NCI-H345 (cell line): ENCODE measurements at places on chromosomes 3 and 15.

DNA sequence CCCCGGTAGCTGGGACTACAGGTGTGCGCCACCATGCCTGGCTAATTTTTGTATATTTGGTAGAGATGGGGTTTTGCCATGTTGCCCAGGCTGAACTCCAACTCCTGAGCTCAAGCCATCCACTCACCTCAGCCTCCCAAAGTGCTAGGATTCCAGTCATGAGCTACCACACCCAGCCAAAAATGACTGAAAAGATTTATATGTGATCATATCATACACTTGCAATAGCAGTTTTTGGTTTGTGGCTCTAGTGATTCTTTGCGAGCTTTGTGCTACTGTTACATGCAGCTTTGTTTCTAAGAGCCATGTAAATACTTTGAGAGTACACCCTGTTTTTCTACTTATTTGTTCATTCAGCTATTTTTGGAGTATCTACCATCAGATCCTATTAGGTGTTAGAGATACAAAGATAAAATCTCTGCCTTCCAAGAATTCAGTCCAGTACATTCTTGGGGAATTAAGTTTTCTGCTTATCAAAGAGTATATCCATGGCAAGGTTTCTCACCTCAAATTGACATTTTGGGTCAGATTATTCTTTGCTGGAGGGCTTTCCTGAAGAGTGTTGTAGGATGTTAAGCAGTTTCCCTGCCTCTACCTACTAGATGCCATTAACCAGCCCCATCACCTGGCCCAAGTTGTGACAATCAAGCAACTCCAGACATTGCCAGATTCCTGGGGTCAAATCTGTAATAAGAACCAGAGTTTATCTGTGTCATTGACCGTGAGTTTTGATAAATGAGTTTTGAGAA, 15.0 kb downstream of the SNAP23 start:
- DNase-seq = no peak

DNA sequence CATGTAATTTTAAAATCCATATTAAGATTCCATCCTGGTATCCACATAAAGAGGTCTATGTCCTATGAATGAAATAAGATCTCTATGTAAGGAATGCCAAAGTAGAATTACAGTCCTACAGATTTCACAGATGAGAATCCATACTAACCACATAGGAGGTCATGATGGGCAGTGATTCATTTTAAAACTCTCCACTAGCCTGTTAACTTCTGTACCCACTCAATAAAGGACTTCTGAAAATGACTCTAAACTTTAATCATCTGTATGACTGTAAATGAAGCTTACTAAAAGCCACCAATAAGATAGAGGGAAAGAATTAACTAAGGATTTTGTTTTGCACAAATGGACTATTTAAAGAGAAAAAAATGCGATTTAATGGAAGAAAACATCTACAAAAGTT, 28.7 kb downstream of the MORC1 start:
- no peak for DNase-seq

GRCh38 chr3:24853685-24854490, 359.2 kb upstream of the THRB start:
- DNase-seq = no peak

DNA sequence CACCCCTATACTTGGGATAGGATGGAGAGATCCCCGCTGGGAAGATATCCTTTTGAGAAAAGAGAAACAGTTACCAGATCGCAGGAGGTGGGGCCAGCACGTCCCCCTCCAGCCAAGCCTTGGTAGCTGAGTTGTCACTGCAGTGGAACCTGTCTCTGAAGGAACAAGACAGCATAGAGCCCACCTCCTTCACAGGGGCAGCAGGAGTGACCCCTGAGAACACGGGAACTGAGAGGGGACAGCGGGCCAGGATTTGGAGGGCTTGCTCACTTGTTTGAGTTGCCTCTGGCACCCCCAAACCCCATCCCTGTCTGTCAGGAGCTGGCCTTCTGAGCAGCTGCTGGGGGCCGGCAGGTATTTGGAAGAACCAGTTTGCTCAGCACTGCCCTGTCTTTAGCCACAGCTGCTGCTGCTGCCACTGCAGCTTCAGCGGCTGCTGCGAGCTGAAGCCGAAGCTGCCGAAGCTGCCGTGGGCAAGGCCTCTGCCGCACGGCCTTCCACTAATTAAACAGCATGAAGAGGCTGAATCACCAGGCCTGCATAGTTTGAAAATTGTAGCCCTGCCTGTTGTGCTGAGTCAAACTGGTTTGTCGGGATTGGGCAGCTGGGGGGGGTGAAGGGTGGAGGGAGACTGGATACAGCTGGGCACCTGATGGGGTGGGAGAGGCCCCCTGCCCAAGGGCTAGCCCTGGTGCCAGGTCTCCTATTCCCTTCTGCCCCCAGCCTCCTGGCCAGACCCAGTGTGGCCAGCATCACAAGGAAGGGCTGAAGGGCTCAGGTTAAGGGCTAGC, 4.0 kb downstream of the EPHB3 start:
- peak; percentile 45 for DNase-seq

DNA sequence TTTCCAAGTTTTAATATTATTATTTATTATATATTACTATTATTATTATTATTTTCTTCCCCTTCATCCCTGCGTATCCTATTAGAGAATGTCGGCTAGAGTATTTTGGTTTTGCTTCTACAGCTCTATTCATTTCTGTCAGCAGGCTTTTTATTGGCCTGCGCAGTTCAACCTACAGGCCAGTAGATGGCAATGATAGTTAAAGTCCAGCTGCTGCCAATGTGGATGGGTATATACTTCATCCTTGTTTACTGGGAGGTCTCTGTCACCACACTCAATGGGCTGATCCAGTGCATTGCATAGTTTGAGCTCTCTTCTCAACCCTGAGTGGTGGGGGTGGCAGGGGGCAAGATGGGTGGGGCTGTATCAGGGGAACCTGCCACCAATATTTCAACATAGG, 799.8 kb downstream of the NSUN3 start:
- no peak for DNase-seq

- no peak for DNase-seq
These were observed 11.4 kb downstream of the LMOD3 start for GRCh38 chr3:69110941-69111546.

DNA sequence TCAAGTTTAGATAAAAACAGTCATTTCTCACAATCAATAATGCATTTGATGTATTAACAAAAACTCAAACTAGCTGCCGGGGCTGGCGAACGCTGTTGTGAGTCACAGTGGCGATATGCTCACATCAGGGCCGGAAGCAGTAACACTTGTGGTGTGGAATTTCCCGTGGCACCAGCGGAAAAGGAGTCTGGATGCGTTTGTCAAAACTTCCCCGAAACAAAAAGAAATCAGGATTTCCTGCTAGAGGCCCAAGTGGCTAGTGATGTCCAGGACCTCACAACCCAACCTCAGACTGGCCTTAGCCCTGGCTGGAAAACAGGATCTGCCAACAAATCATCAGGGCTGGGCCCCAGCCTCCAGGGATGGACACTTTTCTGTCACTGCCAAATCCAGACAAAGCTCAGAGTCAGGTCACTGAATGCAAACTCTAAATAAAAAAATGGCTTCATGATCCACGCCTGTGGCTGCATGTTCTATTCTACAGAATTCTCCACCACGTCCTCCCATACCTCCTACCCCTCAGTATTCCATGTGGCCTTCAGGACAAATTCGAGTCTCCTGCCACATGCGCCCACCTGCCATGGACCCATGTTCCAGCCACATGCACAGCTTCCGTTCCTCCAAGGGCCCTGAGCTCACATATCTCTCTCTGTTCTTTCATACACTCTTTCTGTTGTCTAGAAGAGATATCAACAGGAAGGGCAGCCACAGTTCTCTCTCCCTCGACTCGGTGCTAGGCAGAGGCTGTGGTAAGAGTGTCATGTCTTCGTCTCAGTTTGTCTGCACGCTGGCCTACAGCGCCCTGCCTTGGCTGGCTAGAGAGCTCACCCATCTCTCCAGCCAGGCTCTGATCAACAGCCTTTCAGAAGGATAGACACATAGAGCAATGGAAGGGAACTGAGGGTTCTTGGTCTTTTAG, 35.4 kb downstream of the EHD4 start:
- DNase-seq = no peak

- DNase-seq = no peak
These were observed 25.9 kb downstream of the LRRC3B start for GRCh38 chr3:26648461-26648860.

DNA sequence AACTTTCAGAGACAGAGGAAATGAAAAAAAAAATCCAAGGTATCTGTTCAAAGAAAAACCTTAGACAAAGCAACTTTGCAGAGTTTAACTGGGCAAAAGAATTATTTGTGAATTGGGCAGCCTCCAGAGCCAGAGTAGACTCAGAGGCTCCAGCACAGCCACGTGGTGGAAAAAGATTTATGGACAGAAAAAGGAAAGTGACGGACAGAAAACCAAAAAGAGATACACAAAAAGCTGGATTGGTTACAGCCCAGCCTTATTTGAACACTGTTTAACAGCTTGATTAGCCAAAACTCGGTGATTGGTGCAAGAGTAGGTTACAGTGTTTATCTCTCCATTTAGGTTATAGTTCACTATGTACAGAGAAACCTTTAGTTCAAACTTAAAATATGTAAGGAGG, 23.7 kb upstream of the GPD1L start:
- DNase-seq = no peak

DNA sequence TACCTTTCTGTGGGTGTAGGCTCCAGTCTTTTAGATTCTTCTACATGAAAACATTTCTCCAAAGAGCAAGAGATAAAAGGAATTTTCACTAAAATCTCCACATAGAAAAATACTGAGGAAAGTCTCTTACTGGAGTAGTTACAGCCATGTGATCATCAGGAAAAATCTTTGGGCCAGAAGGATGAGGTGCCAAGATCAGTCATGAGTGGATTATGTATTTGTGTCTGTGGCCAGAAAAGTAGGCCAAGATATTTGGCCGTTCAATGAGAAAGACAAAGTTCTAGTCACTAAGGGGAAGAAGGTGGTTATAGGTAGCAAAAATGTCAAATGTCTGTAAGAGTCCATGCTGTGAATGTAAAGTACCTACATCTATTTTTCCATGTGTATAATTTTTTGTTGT, 339.3 kb downstream of the NSUN3 start:
- no peak for DNase-seq

- no peak for DNase-seq
These were observed 222.8 kb downstream of the FOXP1 start for GRCh38 chr3:71360764-71361163.

DNA sequence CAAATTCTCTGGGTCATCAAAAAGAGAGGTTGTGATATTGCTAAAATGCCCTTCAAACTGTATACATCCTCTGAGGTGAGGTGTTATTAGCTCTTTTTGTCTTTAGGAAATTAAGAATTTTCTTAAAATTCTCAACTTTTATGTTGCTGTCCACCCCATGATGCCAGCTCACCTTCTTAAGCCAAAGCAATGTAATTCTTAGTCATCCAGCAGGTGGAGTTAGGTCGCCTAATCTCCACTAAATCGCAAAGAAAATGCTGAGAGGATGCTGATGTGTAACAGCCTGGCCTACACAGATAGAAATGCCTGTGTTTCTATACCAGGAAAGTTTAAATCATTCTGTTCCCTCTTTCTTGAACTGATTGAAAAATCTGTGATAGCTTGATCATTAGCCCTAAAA, 770.2 kb upstream of the ALCAM start:
- peak; percentile 67 for DNase-seq

- no peak for DNase-seq
These were observed 14.7 kb upstream of the PLA2G4F start for GRCh38 chr15:42171122-42171521.

DNA sequence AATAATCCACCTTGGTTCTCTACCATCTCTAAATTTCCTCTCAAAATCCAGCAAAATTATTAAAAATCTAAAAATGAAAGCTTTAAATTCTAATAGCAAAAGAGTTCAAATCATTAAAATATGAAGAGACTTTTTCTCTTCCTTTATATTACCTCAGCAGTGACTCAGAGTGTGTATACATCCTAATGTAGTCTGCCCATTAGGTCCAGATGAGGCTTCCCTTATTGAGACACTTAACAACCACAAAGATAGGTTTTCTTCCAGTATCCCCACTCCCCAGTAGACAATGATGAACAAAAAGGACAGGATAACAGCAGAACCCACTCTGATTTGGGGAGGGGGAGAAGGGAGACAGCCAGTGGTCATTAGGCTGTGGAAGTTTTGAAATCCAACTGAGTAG, 61.5 kb upstream of the DCBLD2 start:
- no peak for DNase-seq

- DNase-seq = no peak
These were observed 54.6 kb downstream of the SUCLG2 start for GRCh38 chr3:67599821-67600220.

DNA sequence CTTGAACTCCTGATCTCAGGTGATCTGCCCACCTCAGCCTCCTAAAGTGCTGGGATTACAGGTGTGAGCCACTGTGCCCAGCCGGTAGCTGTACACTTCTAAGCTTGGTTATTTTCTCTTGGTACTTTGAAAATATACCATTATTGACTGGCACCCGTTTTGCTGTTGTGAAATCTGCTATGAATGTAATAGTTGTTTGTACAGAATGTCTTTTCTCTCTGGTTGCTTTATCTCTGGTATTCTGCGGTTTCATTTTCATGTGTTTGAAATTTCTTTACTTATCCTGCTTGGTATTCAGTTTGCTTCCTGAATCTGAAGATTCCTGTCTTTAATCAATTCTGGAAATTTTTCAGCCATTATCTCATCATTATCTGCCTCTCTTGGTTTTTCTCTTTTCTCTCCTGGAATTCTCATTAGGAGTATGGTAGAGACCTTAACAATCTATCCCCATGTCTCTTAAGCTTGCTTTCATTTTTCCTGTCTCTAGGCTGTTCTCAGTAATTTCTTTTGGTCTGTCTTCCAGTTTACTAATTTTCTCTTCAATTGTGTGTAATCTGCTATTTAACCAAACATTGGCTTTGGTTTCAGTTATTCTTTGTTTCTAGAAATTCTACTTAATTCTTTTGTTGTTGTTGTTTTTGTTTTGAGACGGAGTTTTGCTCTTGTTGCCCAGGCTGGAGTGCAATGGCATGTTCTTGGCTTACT, 2.8 kb upstream of the PAK2 start:
- DNase-seq = no peak

DNA sequence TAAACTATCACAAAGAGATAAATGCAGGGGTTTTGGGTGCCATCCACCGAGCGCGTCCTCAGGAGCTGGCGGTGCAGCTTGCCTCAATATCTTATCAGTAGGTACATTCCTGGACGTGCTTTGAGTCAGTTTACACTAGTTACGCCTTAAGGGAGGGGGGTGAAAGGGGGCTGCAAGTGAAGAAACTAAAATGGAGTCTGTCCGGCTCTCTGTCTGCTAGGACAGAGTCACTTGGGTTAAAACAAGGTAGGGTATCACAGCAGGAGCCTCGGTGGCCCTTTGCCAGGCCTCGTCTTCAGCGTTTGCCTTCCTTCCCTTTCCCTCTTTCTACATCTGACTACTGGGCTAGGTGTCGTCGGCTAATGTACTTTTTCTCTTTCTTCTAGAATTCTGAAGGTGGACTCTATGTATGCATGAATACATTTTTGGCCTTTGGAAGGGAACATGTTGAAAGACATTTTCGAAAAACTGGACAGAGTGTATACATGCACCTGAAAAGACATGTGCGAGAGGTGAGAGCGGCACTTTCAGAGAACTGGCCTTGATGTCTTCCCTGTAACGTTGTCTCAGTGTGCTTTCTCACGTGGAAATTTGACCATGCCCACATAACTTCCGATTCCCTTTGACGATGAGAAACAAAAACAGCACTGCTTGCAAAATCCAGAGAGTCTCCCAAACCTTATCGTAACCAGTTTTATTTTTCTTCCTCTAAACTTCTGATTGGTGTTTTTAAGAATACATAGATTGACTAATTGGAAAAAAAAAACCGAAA, 28.8 kb downstream of the USP13 start:
- DNase-seq = no peak

- DNase-seq = no peak
These were observed 7.2 kb downstream of the NRROS start for GRCh38 chr3:196646666-196647216.

- DNase-seq = no peak
These were observed 74.2 kb downstream of the CRTC3 start for GRCh38 chr15:90603893-90604292.

- DNase-seq = no peak
These were observed 22.4 kb downstream of the LYZL4 start for GRCh38 chr3:42387802-42388651.
